Activated CD4-positive, alpha-beta T cell treated with anti-CD3 and anti-CD28 coated beads, Interleukin-2, amount 50 U/mL, for 48 hours (primary cell): ENCODE measurements at places on chromosomes 13 and 19.

DNA sequence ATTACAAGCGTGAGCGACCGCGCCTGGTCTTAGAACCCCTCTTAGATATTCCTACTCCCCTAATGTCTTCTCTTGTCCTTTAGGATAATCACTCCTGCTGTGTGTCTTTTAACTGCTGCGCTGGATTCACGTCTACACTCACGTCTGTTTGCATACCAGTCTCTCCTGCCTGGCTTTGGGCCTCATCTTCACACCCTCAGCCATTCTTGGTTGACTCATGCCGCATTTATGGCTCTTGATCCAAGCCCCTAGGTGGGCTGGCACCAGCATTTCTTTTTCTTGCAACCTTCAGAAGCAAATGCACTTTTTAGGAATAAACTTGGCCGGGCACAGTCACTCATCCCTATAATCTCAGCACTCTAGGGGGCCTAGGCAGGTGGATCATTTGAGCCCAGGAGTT lies 22.7 kb downstream of the MYO9B start:
- DNase-seq = no peak

DNA sequence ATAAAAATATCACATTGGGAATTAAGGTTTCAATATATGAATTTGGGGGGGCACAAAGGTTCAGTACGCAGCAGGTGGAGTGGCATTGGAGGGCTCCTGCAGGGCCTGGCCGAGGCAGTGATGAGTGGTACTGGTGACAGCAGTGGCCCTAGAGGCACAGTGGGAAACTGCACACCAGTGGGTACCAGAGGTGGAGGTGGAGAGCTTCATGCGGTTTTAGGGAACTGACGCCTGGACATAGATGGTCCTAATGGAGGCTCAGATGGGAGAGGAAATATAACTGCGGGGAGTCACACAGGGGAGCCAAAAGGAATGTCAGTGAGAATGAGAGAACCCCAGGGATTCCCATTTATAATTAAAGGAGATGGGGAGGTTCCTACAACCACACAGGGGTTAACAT lies 156.2 kb downstream of the COG6 start:
- no peak for DNase-seq

DNA sequence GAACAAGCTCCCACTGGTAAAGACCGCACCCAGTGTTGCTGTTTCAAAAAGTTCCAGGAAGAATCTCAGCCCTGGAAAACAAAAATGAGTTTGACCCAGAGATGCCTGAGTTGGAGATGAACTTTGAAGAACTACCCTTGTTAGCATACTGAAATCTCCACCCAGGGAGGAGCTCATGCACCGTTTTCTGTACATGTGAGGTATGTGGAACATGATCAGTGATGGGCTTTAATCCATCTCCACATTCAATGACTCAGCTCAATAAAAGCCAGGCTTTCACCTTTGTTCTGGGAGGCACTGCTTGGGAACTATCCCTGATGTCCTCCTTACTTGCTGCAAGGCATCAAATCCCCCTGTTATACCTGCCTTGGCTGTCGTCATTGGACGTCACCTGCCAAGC lies 279.9 kb downstream of the UQCRFS1 start:
- DNase-seq = no peak

- no peak for DNase-seq
Measured at GRCh38 chr13:19592657-19593180, 31.4 kb upstream of the TPTE2 start.

DNA sequence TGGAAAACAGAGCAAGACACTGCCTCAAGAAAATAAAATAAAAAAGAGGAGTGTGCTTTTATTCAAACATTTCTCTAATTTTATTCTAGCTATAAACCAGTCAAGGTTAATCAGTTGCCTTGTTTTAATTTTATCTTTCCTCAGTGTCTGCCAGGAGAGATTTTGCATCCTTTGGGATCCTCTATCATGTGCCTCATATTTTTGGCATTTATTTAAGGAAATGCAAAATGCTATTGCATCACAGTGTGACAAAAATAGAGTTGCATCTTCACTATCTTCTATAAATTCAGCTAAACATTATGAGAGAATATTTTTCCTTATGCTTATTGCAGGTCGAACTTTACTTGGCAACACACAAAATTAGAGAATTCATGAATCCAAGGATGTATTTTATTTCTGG lies 639.0 kb upstream of the KLF12 start:
- no peak for DNase-seq

- DNase-seq = no peak
Measured at GRCh38 chr13:39312596-39312995, 274.3 kb downstream of the NHLRC3 start.

GRCh38 chr19:18433015-18433691 lies 4.8 kb downstream of the ISYNA1 start:
- DNase-seq = no peak
